Heart left ventricle (tissue), 16 donors: ENCODE measurements at places on chromosomes 12 and 14.
A peak's percentile ranks its signal among the peaks of the same experiment; 100 is the strongest.

DNA sequence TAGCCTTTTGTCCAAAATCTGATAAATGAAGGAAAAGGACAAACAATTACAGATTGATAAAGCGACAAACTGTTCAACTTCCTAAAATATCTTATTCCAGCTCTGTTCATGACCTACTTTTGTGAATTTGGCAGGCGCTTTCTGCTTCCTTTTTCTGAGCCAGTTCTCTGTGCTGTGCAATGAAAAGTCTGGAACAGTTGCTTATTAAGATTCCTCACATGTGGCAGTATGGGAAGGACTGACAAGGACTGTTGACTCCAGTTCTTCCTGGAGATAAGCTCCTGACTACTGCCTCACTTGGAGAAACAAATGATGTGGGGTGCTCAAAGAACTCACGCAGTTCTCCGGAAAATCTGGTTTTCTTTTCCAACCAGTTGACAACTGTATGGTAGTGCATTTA lies 58.3 kb upstream of the ANP32D start:
- peaks cover 19% of the 10 kb centered on the region for H3K4me1 ChIP-seq
- H3K27me3 ChIP-seq, result no peaks in the 10 kb centered on the region
- peak overlapping the region; percentile 45 for H3K27ac ChIP-seq
- DNase-seq, result no peak
- H3K36me3 ChIP-seq, result no peaks in the 10 kb centered on the region

GRCh38 chr14:101875041-101875726 lies 89.2 kb upstream of the DYNC1H1 start:
- peak overlapping the region; percentile 51 for H3K27ac ChIP-seq
- DNase-seq, result no peak
- H3K36me3 ChIP-seq, result peaks cover 7% of the 10 kb centered on the region
- no peak overlapping the region for H3K4me3 ChIP-seq
- H3K4me1 ChIP-seq, result peaks cover 55% of the 10 kb centered on the region
- no peaks in the 10 kb centered on the region for H3K27me3 ChIP-seq

- no peak for DNase-seq
- no peak overlapping the region for H3K27ac ChIP-seq
- no peaks in the 10 kb centered on the region for H3K36me3 ChIP-seq
- H3K4me1 ChIP-seq, result no peaks in the 10 kb centered on the region
- no peaks in the 10 kb centered on the region for H3K27me3 ChIP-seq
- H3K4me3 ChIP-seq, result no peak overlapping the region
These were observed 162.2 kb downstream of the TPH2 start for GRCh38 chr12:72100854-72101253.

DNA sequence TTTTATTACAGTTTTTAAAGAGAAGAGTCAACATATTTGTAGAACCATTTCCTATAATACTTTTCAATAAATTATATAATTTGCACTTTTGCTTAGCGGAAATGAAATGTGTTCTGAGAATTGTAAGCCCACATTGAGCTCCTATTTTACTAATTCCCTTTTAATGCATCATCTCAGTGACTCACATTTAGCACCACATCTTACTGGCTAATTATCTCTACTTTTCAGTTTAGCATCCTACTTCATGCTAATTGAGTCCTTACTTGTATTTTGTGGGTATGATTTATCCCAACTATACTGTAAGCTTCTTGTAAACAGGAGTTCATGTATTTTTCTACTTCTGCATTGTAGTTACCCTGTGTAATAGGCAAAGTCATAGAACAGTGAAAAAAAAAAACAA lies 67.5 kb downstream of the TMX1 start:
- DNase-seq, result no peak
- no peak overlapping the region for H3K4me3 ChIP-seq
- H3K27me3 ChIP-seq, result no peaks in the 10 kb centered on the region
- no peak overlapping the region for H3K27ac ChIP-seq
- H3K4me1 ChIP-seq, result peaks cover 12% of the 10 kb centered on the region

DNA sequence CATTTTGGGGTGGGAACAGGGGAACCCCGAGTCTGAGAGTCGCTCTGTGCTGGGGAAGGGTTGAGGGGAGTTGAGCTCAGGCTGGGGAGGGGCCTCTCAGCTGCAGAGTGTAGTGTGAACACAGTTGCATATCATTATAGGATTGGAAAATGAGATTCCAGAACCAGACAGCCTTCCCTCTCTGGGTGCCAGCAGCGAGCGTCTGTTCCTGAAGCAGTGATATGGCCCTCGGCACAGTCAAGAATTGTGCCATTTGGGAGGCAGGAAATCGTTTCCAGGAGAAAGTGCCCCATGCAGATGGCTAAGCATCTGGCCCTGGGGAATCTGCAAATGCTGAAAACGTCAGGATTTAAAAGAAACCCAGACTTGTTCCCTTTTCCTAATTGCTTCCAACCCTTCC lies 70.4 kb upstream of the SFSWAP start:
- no peaks in the 10 kb centered on the region for H3K4me1 ChIP-seq
- H3K27me3 ChIP-seq, result no peaks in the 10 kb centered on the region
- no peak overlapping the region for H3K4me3 ChIP-seq
- no peak overlapping the region for H3K27ac ChIP-seq
- no peaks in the 10 kb centered on the region for H3K36me3 ChIP-seq

DNA sequence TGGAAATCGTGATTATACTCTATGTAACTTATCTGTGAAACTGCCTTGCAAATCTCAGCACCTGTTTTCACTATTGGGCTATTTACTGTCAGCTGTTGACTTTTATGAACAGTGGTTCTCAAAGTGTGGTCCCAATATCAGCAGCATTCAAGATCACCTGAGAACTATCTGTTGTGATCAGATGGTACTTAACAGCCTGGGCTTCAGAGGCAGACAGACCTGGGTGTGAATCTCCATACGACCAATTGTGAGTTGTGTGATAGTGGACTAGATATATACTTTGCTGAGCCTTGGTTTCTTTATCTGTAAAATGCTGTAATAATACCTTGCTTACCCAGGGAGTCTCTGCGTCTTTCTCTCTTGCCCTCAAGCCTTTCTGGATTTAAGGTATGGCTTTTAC lies 105.1 kb downstream of the ERGIC2 start:
- DNase-seq, result no peak
- no peaks in the 10 kb centered on the region for H3K36me3 ChIP-seq
- H3K27me3 ChIP-seq, result no peaks in the 10 kb centered on the region
- H3K4me1 ChIP-seq, result no peaks in the 10 kb centered on the region
- H3K27ac ChIP-seq, result no peak overlapping the region

GRCh38 chr14:92670643-92671366 lies 77.6 kb downstream of the LGMN start:
- DNase-seq, result no peak
- H3K4me1 ChIP-seq, result peaks cover 3% of the 10 kb centered on the region
- peaks cover 6% of the 10 kb centered on the region for H3K36me3 ChIP-seq
- H3K27me3 ChIP-seq, result no peaks in the 10 kb centered on the region
- H3K4me3 ChIP-seq, result no peak overlapping the region
- no peak overlapping the region for H3K27ac ChIP-seq

DNA sequence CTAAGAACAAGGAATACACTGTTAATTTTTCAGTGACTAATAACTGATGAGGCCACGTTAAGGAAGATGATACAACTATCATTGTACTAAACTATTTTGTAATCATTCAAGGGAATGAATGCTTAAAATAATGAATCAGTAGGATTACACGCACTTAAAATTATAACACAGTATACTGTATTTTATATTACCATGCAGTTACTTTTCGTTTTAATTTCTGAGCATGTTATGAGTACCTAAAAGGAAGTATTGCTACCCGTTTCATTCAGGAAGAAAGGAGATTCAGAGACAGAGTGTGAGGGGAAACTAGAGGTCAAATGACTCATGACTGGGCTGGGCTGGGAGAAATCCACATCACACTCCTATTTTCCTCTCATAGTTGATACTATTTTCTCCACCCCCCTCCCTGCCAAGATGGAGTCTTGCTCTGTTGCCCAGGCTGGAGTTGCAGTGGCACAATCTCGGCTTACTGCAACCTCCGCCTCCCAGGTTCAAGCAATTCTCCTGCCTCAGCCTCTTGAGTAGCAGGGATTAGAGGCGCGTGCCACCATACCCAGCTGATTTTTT lies 202.0 kb downstream of the PPM1H start:
- no peaks in the 10 kb centered on the region for H3K4me1 ChIP-seq
- H3K27ac ChIP-seq, result no peak overlapping the region
- no peak overlapping the region for H3K4me3 ChIP-seq
- no peaks in the 10 kb centered on the region for H3K27me3 ChIP-seq
- no peaks in the 10 kb centered on the region for H3K36me3 ChIP-seq

DNA sequence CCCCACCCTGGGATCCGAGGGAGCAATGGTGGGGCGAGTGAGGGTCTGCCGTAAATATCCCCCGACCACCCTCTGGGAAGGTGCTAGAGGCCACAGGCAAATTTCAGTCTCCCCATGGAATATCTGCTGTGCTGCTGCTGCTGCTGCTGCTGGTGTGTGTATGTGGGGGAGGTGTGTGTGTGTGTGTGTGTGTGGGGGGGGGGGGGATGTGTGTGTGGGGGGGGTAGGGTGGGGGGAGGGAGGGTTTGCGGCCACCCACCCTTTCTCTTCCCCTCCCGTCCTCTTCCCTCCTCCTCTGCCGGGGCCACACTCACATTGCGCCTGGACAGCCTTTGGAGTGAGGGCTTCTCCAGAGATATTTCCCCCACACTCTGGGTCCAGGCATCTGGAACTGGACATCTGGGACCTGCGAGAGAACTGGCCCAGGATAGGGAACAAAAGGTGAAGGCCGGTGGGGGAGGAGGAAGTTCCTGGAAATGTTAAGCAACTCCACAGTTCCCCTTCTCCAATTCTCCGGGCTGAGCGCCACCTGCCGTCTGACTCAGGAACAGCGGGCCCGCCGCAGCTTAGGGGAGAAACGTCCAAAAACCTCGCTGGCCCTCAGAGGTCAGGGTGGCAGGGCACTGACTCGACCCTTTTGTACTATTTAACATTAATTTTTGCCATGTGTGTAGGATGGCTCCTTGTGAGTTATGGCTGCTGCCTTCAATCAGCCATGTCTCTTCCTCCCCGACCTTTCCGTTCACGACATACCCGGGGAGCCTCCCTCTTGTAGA lies at the start of gene C1RL:
C1RL (minus strand) TSS at position 419 of the 776 bp plus-strand sequence; CDS start at position 385, 34 bp downstream.
- H3K36me3 ChIP-seq, result no peaks in the 10 kb centered on the region
- H3K27ac ChIP-seq, result peak within 1 kb of the TSS; percentile 91
- peak within 1 kb of the TSS; percentile 36 for H3K4me3 ChIP-seq
- H3K4me1 ChIP-seq, result no peaks in the 10 kb centered on the region
- peak; percentile 88 for DNase-seq
- H3K27me3 ChIP-seq, result no peaks in the 10 kb centered on the region

DNA sequence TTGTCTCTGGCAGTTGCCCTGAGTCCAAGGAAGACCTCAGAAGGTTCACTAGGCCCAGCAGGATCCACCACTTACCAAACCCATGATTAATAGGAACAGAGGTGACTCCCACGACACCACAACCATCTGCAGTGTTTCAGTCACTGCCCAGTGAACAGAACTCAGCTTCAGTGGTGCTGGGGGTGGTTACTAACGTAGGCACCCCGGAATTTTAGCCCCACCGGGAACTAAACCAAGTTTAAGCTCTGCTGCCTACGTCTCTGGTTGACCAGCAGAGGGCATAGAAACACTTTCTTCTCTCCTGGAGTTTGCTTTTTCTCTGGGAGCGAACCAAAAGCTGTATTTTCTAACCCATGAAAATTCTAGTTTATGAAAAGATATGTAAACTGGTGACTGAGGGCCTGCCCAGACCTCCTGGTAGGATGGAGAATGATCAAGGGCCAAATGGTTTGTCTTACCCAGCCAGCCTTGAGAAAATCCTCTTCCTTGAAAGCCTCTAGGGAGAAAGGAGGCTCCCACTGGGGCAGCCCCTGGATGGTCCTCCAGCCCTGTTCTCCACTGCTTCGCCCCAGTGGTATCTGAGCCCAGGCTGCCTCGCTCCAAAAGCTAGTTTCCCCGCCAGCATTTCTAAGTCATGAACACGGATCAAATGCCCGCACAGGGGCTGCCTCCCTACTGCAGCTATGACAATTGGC lies 379.8 kb downstream of the DPF3 start:
- no peaks in the 10 kb centered on the region for H3K36me3 ChIP-seq
- no peaks in the 10 kb centered on the region for H3K27me3 ChIP-seq
- no peaks in the 10 kb centered on the region for H3K4me1 ChIP-seq
- DNase-seq, result no peak
- H3K27ac ChIP-seq, result no peak overlapping the region

- no peaks in the 10 kb centered on the region for H3K4me1 ChIP-seq
- no peak overlapping the region for H3K4me3 ChIP-seq
- no peaks in the 10 kb centered on the region for H3K27me3 ChIP-seq
- no peaks in the 10 kb centered on the region for H3K36me3 ChIP-seq
These were observed 36.8 kb upstream of the G2E3 start for GRCh38 chr14:30521899-30522736.

GRCh38 chr12:18391151-18391550 lies 129.8 kb downstream of the PIK3C2G start:
- no peak for DNase-seq
- H3K27me3 ChIP-seq, result no peaks in the 10 kb centered on the region
- no peak overlapping the region for H3K4me3 ChIP-seq

GRCh38 chr12:6090803-6091202 lies 33.7 kb downstream of the VWF start:
- no peak for DNase-seq
- H3K4me1 ChIP-seq, result peaks cover 39% of the 10 kb centered on the region
- H3K27ac ChIP-seq, result peak overlapping the region; percentile 55
- H3K27me3 ChIP-seq, result no peaks in the 10 kb centered on the region

DNA sequence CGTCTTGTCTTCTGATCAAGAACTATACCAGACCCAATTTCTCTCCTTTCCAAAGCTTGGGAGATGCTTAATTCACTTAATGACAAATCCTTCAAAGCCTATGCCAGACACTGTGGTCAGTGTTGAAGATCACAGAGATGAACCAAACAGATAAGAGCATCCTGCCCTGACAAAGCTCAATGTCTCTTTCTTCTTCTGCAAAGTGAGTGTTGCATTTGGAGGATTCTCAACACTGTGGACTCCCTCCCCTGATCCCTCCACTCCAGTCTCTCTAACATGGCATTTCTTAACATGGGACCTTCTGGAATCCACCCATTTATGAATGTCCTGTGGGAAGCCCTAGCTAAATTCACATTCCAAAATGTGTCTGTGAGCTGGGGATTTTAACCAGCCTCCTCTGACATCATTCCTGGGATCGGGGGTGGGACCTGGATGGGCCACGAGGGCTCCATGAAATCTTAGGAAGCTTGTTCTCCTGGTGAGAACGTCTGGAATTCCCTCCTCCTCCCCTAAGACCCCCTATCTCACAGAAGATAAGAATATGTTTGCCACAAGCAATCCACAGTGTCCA lies 20.3 kb downstream of the SYNE3 start:
- H3K36me3 ChIP-seq, result no peaks in the 10 kb centered on the region
- no peaks in the 10 kb centered on the region for H3K27me3 ChIP-seq
- DNase-seq, result no peak
- H3K27ac ChIP-seq, result peak overlapping the region; percentile 27

DNA sequence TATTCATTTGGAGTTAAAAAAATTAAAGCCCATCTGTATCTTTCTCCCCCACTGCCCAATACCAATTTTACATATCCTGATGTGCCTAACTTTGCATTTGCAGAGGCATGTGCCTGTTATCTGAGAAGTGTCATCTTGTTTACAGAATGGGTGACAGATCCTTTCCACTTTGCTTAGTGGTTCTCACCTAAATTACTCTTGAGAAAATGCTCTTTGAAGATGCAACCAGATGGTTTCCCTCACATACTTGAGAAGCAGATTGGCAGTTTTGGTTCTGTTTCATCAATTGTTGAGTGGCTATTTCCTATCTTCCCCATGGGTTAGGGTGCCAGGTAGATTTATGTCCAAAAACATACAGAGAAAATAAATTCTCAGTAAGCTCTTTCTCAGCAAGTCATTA lies 1051.4 kb upstream of the ATXN7L3B start:
- no peaks in the 10 kb centered on the region for H3K27me3 ChIP-seq
- H3K4me3 ChIP-seq, result no peak overlapping the region
- no peaks in the 10 kb centered on the region for H3K4me1 ChIP-seq
- DNase-seq, result no peak
- H3K27ac ChIP-seq, result no peak overlapping the region
